ENCODE measurements at places on chromosomes 6 and 20.
A peak's percentile ranks its signal among the peaks of the same experiment; 100 is the strongest.

GRCh38 chr6:71706523-71706922, 179.8 kb upstream of the RIMS1 start:
- H3K27ac ChIP-seq = no peak overlapping the region
- no peak overlapping the region for H3K4me3 ChIP-seq
- H3K27me3 ChIP-seq = no peaks in the 10 kb centered on the region
- H3K4me1 ChIP-seq = no peaks in the 10 kb centered on the region
- no peak for DNase-seq

DNA sequence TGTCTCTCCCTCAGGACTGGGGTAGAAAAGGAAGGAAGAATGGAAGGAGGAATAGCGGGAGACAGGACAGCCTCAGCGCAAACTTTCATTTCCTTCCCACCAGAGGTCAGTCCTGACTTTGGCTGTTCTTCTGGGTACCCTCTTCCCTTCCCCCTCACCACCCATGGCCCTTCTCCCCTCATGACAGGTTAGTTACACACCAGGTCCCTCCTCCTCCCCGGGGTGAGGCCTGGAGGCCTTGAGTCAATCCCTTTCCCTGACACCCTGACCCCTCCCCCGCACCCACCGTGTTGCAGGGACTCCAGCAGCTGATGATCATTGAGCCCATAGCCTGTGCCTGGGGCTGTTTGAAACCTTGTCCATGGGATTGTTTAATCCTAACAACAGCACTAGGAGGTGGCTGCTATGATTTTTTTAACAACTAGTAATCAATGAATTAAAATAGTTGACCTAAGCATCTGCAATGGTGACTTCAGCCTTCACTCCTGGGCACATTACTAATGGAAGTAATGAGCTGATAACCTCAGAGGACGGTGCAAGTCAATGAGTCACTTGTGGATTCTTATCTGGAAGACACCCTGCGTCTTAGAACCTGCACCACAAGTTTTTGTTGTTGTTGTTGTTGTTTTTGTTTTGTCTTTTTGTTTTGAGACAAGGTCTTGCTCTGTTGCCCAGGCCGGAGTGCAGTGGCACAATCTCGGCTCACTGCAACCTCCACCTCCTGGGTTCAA, 46.6 kb upstream of the CCDC167 start:
- no peak overlapping the region for H3K4me3 ChIP-seq
- H3K27ac ChIP-seq = no peak overlapping the region
- H3K27me3 ChIP-seq = peaks cover 36% of the 10 kb centered on the region
- no peak for DNase-seq
- H3K36me3 ChIP-seq = no peaks in the 10 kb centered on the region

- no peaks in the 10 kb centered on the region for H3K27me3 ChIP-seq
- DNase-seq = no peak
- H3K36me3 ChIP-seq = no peaks in the 10 kb centered on the region
- no peak overlapping the region for H3K27ac ChIP-seq
- peaks cover 5% of the 10 kb centered on the region for H3K4me1 ChIP-seq
- no peak overlapping the region for H3K4me3 ChIP-seq
These were observed 217.9 kb downstream of the PRL start for GRCh38 chr6:22078802-22079545.

DNA sequence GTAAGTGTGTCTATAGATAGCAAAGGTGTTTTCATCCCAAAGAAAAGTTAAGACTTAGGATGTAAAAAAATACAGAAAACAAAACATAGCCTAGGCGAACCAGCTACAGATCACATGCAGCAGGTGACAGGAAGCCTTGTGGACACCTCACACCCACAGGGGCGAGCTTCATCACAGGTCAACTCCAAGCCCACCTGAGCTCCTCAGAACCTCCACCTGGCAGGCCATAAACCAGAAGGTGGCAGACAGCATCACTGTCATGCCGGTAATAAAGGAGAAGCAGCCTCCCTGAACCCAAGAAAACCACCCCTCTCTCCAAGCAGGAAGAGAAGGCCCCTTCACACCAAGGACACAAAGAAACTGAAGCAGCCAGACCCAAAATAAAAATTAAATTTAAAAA, 1.0 kb downstream of the RALGAPA2 start:
- H3K4me3 ChIP-seq = peak overlapping the region; percentile 92
- no peaks in the 10 kb centered on the region for H3K36me3 ChIP-seq
- no peak for DNase-seq
- no peaks in the 10 kb centered on the region for H3K27me3 ChIP-seq

DNA sequence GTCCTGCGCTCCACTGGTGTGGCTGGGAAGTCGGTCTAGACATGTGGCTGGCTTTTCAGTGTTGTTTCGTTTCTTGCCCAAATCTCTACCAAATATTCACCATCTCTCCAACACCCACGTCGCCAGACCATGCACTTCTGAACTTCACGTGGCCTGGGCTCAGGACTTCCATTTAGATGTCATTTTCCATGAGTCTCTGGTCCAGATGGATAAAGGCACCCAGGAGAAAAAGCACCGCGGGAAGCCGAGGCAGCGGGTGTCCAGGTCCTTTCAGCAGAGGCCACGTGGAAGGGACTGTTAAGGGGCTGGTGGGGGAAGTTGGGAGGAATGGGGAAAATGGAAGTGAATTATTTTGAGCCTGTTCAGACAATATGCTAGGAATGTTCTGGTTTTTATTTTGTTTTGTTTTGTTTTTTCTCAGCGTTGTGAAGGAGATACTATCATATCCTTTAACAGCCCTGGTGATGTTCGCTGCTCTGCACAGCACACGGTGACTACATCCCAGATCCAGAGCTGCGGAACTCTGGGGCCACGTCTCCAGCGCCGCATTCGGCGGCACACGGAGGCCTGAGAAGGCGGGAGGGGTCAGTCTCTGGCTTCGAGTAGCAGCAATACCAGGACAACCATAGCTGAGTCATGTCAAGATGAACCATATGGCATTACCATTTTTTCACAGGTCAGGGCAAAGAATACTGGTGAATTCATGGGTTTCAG, 230.3 kb downstream of the THBS2 start:
- no peak for DNase-seq
- H3K36me3 ChIP-seq = no peaks in the 10 kb centered on the region
- H3K27ac ChIP-seq = no peak overlapping the region
- H3K4me3 ChIP-seq = no peak overlapping the region
- H3K27me3 ChIP-seq = no peaks in the 10 kb centered on the region

GRCh38 chr6:166058064-166058739, 109.4 kb downstream of the TBXT start:
- H3K4me1 ChIP-seq = no peaks in the 10 kb centered on the region
- no peak overlapping the region for H3K27ac ChIP-seq
- peak; percentile 69 for DNase-seq
- H3K27me3 ChIP-seq = peaks cover 3% of the 10 kb centered on the region
- no peak overlapping the region for H3K4me3 ChIP-seq
- H3K36me3 ChIP-seq = no peaks in the 10 kb centered on the region

Data from IMR-90 (cell line).